GM12891 (cell line): ENCODE measurements at places on chromosomes 5 and 9.

GRCh38 chr5:123107343-123108244 lies 18.6 kb downstream of the PRDM6 start:
- DNase-seq, result no peak

GRCh38 chr5:6886866-6887265 lies 173.6 kb downstream of the TENT4A start:
- no peak for DNase-seq

DNA sequence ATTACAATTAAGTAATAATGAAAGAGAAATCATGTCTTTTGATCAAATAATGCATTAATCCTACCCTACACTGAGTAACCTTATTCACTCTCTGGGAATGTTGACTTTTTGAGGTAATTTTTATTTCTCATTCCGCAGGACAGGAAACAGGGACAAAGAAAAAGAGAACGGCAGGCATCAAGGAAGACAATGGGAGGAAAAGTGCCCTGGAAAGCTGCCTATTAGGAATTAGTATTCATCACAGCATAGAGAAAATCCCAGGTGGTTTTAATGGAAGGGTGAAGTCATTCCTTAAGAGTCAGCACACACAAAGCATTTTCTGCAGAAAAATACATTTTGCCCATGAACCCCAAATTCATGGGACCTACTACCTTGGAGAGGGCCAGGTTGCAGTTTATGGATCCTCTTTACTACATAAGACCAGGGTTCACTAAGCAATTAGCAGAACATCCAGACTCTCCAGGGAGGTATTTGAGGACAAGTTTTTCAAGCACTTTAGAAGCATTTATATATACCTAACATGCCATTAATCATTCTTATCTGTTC lies 9.4 kb downstream of the FSTL4 start:
- no peak for DNase-seq

DNA sequence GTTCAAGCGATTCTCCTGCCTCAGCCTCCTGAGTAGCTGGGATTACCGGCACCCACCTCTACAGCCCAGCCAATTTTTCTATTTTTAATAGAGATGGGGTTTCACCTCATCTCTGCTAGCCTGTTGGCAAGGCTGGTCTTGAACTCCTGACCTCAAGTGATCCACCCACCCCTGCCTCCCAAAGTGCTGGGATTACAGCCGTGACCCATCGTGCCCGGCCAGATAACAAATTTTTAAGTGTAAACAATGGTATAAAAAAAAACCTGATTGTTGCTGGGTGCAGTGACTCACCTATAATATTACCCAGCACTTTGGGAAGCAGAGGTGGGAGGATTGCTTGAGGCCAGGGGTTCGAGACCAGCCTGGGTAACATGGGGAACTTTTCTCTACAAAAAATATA lies 28.0 kb upstream of the N4BP3 start:
- DNase-seq, result no peak

DNA sequence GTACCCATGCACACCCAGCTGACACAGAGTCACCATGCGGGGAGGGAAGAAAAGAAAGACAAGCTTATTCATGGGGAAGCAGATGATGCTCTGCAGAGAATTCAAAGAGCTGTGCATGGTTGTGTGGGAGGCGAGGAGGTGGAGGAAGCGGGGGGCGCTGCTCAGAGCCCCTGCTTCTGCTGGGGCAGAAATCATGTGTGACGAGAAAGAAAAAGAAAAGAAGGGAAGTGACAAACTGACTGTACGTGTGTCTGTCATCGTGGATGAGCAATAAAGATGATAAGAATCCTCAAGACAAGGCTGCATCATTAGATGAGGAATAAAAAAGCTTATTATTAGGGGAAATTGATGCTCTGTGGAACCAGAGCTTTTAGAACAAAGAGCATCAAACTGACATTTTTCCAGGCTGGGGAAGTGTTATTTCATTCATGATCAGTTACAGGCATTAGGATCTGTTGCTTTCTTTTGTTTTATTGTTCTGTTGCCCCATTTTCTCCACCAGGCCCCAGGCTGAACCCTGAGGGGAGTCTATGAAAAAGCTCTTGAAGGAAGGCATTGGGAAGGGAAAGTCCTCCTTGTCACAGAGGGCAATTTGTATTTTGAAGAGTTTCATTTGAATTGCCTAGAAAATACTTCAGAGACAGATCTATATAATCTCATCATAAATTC lies 20.3 kb upstream of the SH3RF2 start:
- no peak for DNase-seq

- peak; percentile 79 for DNase-seq
These were observed 7.0 kb downstream of the NOXA1 start for GRCh38 chr9:137429974-137430722.

DNA sequence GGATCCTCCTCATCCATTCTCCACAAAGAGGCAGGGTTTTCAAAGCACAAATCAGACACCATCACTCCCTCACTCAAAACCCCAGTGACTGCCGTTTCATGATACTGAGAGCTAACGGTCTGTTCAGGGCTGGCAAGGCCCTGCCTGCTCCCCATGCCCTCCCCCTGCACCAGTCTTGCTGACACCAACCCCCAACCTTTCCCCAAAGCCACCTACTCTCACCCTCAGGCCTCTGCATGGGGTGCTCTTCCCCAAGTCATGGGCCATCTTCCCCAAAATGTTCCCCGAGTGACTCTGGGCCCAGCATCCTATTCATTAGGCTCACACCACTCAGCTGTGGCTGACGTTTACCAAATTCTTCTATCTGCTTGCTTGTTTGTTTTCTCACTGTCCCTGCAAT lies 21.7 kb upstream of the OLFM1 start:
- no peak for DNase-seq

GRCh38 chr5:71969460-71969859 lies 137.8 kb upstream of the MAP1B start:
- DNase-seq, result no peak

DNA sequence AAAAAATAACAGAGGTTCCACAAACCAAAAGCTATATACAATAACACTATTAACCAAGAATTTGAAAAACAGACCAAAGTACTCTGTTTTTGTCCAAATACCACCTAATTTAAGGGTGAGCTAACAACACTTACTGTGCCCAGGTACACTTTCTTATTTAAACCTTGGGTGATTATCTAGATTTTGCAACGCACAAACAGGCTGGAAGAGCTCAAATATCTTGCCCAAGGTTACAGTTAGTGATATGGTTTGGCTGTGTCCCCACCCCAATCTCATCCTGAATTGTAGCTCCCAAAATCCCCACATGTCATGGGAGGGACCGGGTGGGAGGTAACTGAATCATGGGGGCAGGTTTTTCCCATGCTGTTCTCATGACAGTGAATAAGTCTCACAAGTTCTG lies 58.9 kb downstream of the CDK5RAP2 start:
- DNase-seq, result no peak

DNA sequence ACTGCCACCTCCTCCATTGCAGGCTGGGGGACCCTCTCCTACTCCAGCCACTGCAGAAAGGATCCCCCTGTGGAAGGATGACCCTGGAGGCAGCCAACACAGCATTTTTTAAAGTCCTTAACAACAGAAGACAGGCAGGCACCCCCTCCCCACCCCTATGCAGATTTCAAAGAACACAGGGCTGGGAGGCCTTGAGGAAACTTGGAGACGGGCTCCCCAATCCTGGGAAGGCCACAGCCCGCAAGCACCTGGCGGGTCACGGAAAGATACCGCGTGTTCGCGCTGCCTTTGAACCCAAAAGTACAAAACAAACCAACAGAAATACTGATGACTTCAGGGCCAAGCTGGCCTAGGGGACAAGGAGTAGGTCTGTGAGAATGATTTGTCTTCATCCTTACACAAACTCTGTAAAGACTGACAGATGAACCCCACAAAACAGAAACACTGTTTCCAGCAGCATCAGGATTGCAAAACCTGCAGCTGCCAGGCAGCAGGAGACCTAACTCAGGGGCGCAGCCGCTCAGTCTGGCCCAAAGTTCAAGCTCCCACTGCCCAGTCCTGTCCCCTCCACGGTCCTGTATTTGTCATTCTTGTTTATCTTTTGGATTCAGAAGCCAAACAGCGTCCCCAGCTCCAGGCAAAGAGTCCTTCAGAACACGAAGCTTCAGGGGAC lies 13.8 kb downstream of the VAV2 start:
- DNase-seq, result no peak

DNA sequence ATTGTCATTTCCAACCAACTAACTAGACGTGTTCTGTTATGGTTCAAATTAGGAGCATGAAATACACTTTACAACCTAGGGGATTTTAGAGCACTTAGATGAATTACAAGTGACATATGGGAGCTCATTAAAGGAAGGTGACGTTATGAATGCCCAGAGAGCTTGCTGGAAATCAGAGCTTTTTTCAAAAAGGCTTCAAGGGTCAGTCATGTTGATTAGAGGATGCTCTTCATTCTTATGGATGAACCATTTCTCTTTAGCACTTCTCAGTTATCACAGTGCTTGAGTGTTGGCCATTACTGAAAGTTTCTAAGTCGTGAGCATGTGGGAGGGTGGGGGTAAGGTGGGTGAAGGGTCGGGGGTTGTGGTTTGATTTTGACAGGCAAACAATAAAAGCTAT lies 1245.5 kb upstream of the DMAC1 start:
- DNase-seq, result no peak

GRCh38 chr5:59887274-59887673 lies 6.3 kb downstream of the PDE4D start:
- no peak for DNase-seq

- no peak for DNase-seq
These were observed 83.7 kb upstream of the IRX1 start for GRCh38 chr5:3511934-3512333.

DNA sequence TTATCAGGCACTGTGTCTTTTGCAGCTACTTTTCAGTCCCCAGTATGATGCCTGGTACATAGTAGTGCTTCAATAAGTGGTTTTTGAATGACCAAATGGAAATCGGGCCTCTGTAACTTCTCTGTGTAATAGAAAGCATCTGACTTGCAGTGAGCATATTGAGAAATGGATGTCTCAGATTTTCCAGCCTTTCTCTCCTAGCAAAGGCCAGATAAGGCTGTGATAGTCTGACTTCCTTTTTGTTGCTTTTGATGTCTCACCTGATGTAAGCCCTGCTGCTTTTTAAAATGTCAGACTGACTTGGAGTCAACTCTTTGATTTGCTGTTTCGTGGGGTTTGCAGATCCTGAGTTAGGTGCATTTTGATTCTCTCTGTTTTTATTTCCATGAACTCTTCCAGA lies 590.0 kb upstream of the ZNF608 start:
- DNase-seq, result no peak
